ENCODE measurements at places on chromosomes 5 and 9. TPM values are rescaled to one million over a fixed set of nuclear protein-coding genes. Genes with fewer than 3 reads are reported as not detected.

- no peak for DNase-seq
These were observed 1088.6 kb downstream of the MAT2B start for GRCh38 chr5:164593982-164594381.

DNA sequence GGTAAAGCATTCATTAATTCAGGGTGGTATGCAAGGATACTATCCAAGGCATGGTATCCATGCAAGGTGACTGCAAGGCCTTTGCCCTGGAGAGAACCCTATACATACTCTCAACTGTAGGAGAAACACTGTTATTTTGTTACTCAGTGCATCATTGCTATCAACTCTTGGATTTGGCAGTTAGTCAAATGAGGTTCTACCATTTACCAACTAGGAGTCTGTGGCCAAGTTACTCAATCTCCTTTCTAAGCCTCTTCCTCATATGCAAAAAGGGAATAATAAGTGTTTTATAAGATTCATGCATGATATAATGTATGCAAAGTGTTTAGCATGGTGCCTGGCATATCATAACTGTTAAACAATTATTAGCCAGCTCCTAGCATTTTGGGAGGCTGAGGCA is 4.0 kb downstream of the PCDHGC3 start:
- no peak for DNase-seq

DNA sequence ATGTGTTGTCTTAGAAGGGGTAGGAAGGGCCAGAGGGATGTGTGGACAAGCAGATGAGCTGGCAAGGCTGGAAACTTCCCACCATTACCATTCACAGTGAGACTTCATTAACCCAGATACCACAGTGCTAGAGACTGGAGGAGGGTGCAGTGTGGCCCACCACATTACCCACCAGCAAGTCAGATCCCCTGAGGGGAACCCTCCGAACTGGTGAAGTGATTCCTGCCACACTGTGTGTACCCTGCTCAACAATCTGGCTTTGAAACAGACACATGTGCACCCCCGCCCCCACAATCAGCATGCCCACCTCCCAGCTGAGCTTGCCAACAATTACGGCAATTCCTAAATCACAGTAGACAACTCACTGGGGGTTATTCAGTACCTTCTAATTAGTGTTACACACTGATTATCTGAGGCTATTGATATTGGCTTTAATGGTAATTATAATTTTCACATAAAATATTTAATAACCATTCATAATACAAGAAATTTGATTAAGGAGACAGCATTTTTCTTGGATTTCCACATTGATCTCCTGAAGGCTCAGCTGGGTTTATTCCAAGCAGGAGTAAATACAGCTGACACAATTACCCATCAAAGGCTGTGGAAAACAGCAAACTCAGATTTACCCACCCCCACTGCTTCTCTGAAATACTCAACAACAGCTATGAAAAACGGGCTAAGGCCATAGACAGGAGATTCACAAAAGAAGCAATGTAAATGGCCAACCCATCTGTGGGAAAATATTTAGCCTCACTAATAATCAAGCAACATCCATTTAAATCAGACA is 169.3 kb upstream of the FSTL4 start:
- no peak for DNase-seq

DNA sequence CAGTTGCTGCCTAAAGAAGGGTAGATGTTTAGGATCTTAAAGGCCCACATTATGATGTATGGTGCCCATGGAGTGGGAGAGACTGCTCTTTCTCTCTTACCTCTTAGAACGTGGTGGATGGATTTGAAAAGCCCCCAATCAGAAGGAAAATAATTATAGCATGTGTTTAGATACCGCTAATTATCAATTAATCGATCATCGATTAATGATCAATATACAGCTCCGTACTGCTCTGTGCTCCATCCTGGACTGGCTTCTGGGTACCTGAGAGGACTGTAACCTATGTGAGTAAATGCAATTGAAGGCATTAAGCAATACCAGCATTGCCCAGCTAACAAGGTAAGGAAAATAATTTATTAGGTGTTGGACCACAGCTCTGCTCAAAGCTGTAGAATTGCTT is 149.1 kb downstream of the MAST4 start:
- no peak for DNase-seq

Gene TRIP13
- total RNA-seq = 16.8 TPM

Gene IFNA21
- not detected for total RNA-seq

Gene C5orf52
- total RNA-seq = not detected

Gene LEAP2
- total RNA-seq = 0.32 TPM

Gene TUSC1
- 12.2 TPM for total RNA-seq

Gene BAAT
- total RNA-seq = under 0.01 TPM
